SJSA1 (cell line): ENCODE measurements at places on chromosomes 5 and 9.
A peak's percentile ranks its signal among the peaks of the same experiment; 100 is the strongest.

DNA sequence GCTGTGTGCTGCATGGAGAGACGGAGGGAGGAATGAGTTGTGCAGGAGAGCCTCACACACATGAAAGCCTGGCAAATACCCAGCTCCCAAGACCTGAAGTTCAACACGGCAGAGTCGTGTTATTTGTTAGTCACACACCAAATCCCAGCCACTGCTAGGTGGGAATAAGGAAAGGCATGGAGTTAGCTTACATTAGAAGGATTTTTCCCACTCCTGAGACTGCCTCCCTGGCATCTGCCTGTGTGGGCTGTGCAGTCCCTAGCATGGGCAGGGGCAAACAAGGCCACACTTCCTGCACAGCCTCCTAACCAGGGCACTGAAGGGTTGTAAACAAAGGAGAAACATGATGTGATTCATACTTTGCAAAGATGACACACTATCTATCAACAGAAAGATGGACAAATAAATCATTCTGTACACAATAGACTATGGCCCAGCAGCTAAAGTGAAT is 306.8 kb downstream of the SPOCK1 start:
- peak; percentile 98 for DNase-seq

GRCh38 chr5:154519359-154519758 is 41.3 kb upstream of the HAND1 start:
- DNase-seq = peak; percentile 92

DNA sequence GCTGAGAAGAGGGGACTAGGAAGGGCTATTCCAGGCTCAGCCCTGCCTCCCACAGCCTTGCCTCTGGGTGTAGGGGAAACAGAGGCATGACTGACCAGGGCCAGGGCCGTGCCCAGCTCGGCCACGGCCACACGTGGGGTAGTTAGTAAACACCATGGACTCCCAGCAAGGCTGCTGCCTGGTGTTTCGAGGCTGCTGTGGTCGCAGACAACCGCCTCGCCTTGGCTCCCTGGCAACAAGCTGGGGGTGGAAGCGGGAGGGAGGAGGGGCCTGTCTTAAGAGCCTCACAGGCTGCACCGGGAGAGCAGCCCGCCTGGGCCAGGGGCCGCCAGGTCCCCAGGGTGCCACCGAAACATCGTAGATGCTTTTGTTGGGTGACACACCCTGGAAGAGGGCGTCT is 90.2 kb upstream of the CACNA1B start:
- DNase-seq = no peak

DNA sequence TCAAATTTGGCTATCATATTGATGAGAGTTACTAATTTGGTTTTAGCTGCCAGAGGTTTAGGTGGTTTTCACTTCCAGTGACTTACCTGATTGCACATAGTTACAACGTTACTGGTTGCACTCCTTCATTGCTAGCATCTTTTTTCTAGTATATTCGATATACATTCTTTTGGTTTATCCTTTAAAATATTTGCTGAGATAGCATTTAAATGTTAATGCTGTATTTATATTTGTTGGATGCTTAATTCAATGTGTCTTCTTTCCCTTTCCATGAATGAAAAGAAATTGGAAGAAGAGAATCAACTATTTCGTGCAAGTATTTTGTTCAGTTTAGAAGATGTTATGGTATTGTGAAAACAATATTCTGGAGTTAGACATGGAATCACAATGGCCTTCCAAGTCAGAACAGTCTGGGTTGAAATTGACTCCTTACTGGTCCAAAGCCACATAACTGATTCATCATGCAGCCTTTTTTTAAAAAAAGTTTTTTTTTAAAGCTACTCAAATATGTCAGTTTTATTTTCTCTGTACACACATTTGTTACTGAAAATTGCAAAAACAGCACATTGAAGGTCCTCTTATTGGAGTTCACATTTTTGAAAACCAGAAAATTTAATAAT is 2.2 kb downstream of the SPIN1 start:
- DNase-seq = no peak

DNA sequence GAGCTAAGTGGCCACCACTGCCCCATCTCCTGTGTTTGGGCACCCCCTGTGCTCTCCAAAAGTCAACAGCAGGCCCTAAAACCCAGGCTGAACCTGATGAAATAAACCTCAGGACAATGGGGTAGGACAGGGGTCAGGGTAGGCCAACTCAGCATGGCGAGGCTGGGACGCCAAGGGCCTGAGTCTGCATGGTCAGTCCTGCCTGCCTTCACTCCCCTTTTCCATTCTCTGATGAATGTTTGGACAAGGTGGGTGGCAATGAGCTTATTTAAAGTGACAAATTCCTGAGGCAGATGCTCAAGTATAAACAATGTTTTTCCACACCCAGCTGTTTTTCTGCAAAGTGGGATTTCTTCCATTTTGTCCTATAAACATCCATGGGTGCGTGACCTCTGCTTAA is 47.2 kb upstream of the CXCL14 start:
- DNase-seq = peak; percentile 90

DNA sequence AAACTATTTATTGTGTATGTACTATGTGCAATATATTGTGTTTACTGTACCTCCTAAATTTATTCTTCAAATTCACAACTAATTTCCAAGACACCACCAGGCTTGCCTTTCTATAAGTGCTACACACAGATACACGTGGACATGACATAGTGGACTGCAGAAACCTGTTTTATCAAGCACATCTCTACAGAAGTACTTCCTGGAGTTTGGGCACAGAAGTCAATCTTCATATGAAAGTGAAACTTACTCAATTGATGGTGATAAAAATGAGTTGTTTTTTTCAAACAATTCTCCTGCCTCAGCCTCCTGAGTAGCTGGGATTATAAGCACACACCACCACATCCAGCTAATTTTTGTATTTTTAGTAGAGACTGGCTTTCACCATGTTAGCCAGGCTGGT is 57.6 kb downstream of the NLN start:
- no peak for DNase-seq

- DNase-seq = no peak
Observed at GRCh38 chr9:34363619-34364351, 12.9 kb downstream of the MYORG start.

DNA sequence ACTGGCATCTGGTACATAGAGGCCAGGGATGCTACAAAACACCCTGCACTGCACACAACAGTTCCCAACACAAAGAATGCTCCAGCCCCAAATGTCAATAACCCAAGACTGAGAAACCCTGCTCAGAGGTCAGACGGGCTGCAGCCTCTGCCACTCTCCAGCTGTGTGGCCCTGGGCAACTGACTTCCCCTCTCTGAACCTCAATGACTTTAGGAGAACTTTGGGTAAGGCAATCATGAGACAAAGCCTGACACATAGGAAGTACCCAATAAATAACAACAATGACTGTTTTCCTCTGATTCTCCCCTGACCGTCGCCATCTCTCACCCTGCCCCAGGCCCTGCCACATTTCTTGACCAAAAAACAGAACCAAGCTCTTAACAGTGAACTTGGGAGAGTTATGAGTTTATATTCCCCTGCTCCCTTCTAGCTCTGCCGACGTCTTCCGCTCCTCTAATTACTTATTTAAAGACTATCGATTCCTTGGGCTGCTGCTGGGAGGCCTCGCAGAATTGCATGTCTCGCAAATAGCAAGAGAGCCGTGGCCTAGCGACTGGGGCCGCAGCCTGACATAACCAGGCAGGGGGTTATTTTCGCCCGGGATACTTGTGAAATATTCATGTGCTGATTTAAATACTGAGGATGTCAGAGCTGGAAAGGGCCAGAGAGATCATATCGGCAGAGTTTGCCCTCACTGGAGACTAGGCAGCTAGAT is 24.5 kb upstream of the CRB2 start:
- DNase-seq = no peak

DNA sequence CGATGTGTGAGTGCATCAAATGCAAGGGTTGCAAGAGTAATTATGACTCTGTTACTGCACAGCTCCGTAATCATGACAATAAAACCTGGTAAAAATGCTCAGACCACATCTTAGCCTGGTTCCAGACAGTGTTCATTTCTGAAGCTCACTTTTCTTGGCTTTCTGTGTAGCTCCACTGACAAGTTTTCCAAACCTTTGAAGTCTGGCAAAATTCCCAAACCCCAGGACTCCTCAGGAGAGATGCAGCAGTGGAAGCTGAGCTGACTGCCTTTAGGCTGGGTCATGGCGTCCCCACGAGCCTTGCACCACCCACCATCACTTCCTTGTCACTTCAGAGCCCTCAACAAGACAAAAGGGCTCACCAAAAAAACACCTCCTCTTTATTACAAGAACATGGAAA is 131.6 kb upstream of the TAS2R1 start:
- no peak for DNase-seq

DNA sequence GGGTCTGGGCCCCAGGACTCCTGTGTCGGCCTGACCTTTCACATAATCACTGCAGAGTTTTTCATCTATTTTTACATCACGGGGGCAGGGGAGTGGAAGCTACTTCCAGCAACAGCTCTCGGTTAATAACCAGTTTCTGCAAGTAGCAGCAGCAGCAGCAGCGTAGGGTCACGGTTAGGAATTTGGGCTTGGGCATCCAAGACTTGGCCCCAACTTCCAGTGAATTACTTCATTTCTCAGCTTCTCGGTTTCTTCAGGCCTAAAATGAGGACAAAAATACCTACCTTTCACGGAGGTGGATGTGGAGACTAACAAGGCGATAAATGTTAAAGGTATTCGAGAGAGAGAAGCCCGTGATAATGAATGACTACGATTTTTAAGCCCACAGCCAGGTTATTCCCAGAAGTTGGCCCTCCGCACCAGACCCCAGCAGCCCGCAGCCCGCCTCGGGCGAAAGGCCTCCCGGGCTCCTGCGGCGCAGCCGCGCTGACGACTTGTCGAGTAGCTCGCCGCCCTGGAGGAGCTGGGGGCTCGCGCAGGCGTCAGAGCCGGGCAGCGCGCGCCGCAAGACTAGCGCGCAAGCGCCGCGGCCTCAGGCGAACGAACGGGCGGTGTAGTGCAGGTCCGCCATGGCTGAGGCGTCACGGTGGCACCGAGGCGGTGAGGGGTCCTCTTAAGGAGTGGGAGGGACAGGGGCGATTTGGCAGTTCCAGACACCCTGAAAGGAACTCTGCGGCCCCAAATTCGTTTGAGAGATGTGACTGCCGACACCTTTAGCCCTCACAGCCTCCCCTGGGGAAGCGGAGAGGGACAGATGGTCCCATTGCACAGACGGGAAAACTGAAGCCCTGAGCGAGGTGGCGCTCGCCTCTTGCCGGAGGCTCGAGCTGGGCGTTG is at the start of gene PKD2L2:
Gene PKD2L2, plus strand, starts transcription at position 595 of the 897 bp plus-strand sequence. Its CDS starts 35 bp downstream, at position 630.
- no peak for DNase-seq

- DNase-seq = no peak
Observed at GRCh38 chr9:127912882-127913281, 4.0 kb downstream of the ST6GALNAC4 start.

- no peak for DNase-seq
Observed at GRCh38 chr9:122477346-122477745, 380 bp downstream of the OR1J1 start.

- DNase-seq = no peak
Observed at GRCh38 chr9:129549684-129550083, 71.2 kb downstream of the C9orf50 start.
